ENCODE measurements at places on chromosomes 3 and 15. TPM values are rescaled to one million over a fixed set of nuclear protein-coding genes. Genes with fewer than 3 reads are reported as not detected.

DNA sequence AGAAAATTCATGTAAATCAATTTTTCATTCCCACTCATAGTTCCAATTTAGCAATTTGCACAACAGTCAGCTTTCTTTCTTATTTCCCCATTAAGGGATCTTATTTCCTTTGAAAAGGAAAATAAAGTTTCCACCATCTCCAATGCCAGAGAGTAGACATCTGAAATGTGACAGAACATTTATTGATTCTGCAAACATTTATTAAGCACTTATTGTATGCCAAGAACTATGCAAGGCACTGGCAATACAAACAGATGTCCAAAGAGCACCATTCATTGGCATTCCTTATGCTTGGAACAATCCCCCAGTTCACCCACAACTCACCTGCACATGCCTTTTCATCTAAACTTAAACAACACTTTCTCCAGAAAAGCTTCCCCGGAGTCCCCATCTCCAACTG is 2.5 kb upstream of the TFDP2 start:
- no peak for DNase-seq

DNA sequence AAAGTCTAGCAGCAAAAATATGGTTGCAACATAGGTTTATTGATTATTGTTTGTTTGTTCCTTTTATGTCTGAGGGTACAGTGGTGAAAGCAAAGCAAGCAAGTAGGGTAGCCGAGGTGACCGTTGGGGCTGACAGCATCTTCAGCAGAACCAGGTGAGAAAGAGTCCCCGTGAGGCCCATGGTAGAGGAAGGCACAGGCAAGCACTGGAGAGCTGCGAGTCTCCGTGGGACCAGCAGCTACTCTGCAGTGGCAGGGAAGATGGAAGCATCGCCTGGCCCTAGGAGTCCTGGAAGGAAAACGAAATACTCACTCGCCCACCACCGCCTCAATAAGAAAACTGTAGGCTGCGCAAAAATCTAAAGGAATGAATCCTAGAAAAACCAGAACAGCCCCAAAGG is 25.3 kb upstream of the GABRA5 start:
- no peak for DNase-seq

GRCh38 chr3:146881966-146882760 is 277.0 kb upstream of the PLSCR5 start:
- DNase-seq, result no peak

DNA sequence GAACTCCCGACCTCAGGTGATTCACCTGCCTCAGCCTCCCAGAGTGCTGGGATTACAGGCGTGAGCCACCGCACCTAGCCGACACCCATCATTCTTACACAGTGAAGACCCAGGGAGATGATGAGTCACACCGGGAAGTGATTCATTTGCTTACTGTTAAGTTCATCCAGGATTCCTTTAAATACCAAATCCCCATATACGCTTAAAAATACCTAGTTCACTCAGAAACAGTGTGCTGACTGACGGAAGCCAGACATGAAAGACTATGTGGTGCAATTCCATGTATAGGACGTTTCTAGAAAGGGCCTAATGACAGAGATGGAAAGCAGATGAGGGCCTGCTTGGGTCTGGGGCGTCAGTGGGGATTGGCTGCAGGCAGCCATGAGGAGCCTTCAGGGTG is 75.2 kb downstream of the APBA2 start:
- DNase-seq, result no peak

The PIF1 gene
- 12.4 TPM for polyA plus RNA-seq

- DNase-seq, result no peak
Measured at GRCh38 chr15:74908635-74909034, 2.0 kb upstream of the FAM219B start.

The CEP152 gene
- polyA plus RNA-seq, result 0.71 TPM

The UBA7 gene
- polyA plus RNA-seq, result 22.6 TPM

GRCh38 chr3:100483529-100483928 is 8.9 kb upstream of the TMEM45A start:
- no peak for DNase-seq

The ACVR2B gene
- 1.4 TPM for polyA plus RNA-seq

The ZNF502 gene
- polyA plus RNA-seq, result 3.2 TPM

DNA sequence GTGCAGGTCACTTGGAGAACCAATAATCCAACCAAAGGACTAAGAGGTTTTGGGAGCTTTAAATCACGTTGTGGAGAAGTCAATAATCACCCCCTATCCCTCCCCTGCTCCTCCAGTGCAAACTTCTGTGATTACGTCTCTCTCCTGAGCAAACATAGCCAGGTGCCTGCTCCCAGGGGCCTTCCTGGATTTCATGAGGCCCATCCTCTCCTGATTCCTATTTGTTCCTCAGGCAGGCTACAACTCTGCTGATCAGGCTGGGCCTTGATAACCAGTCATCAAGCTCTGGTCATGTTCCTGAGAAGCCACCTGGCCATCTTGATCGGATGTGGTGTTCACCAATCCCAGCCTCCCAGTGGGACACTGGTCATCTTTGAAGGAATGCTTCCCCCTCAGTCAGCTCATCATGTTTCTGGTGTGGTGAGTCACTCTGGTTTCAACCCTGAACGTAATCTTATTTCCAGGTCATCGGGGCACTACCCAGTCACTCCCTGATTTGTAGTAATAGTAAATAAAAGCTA is 2.9 kb upstream of the ZNF710 start:
- no peak for DNase-seq

DNA sequence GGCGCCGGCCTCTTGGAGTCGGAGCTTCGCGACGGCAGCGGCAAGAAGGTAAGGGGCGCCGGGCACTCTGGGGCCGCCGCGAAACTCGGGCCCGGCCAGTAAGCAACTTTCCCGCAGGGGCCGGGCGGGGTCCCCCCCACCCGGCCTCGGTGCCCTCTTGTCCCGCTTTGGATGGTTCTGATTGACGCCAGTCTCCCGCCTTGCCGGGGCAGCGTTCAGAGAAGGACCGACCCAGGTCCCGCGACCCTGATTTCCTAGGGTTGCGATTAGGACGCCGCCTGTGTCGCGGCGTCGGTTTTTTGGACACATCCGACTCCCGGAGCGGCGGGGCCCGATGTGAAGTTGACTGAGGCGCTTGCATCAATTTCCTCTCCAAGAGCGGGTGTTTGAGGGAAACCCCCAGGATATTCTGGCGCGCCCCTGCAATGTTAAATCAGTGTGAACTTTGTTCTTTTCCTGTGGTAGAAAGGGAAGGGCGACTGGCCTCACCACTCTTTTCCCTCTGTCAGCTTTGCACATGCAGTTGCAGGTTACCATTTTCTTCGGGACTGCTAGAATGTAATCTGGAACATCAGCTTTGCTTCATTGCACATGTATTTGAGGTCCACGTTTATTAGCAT is 755 bp downstream of the PDE8A start:
- no peak for DNase-seq

- DNase-seq, result no peak
Measured at GRCh38 chr15:69533522-69533921, 80.9 kb downstream of the RPLP1 start.
